HT1080 (cell line): ENCODE measurements at places on chromosomes 2 and 18. TPM values are rescaled to one million over a fixed set of nuclear protein-coding genes. Genes with fewer than 3 reads are reported as not detected.

- no peak for DNase-seq
Measured at GRCh38 chr2:25141120-25141519, 27.3 kb downstream of the POMC start.

CXCR2 gene
- total RNA-seq: 0.10 and 0.50 TPM in 2 replicates

DNA sequence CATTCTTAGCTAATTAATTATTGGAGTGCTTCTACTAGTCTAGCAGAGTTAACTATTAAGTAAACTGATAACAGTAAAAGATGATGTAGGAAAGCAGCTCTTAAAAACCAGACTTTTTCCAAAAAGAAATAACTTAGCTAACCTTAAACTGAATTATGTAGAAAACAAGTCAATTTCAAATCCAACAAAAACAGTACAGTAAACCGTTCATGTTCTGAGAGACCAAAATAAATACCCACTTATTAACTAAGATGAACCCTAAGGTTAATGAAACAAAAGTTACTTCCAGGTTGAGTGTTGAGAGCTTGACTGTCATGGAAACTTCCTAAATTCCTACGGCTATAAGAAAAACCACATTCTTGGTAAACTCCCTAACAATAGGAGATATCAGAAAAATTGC is 181.2 kb downstream of the PPP1R1C start:
- no peak for DNase-seq

- DNase-seq: peak; percentile 4
Measured at GRCh38 chr2:15471606-15472005, 89.5 kb downstream of the NBAS start.

DNA sequence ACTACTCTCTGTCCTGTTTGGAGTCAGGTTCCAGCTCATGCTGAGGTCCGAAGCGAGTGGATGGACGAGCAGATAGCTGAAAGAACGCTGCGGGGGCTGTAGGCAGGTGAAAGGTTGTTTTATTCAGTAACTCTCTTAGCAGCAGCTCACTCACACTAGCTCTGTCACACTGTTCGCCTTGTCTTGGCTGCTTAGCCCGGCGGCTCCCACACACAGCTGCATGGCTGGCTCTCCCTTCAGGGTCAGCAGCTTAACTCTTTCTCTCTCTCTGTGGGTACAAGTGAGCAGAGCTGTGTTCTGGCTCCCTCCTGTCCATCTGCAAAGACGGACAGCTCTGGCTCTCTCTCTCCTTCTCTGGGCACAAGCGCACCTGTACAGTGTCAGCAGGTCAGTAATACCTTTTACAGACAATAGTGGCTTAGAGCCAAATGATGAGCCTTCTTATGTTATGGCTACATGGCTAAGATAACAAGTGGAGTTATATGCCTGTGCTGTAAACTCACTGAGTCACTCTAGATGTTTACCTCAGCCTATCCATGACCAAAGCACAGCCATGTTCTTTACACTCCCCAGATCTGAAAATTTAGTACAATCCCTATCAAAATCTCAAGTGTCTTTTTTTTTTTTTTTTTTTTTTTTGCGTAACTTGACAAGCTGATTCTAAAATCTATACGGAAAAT is 149.3 kb downstream of the GALNT1 start:
- DNase-seq: no peak

DNA sequence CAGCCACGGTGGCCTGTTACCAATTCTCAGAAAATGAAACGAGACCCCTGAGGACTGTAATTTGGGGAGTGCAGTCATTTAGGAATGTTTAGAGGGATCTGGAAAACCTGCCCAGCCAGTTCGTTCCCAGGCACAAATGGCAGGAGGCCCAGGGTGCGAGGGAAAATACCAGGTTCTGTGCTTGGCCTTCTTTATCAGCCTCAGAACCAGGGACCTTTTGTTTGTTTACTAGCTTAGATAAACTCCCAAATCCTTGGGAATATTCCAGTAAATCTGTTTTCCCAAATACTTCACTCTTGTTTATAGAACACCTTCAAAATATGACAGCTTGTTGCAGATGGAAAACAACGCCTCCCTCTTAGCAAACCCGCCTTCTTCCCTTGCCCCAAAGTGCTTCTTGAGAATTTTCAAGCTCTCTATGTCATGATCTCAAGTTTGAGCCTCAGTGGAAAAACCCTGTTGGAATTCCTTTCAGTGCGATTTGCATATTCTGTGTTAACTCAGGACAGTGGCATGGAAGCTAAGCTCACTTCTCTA is 400.3 kb upstream of the SMIM21 start:
- DNase-seq: no peak

DNA sequence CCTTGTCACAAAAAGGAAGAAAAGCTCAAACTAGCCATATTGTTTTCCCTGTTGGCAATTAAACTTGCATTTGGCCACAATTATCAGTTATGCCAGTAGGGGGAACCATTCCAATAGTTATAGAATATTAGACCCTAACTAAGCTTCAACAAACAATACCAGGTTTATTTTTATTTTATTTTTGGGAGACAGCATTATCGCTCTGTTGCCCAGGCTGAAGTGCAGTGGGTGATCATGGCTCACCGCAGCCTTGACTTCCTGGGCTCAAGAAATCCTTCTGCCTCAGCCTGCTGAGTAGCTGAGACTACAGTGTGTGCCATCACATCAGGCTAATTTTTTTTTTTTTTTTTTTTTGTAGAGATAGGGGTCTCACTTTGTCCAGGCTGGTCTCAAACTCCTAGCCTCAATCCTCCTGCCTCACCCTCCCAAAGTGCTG is 102.1 kb downstream of the ATAD2B start:
- DNase-seq: peak; percentile 56

DNA sequence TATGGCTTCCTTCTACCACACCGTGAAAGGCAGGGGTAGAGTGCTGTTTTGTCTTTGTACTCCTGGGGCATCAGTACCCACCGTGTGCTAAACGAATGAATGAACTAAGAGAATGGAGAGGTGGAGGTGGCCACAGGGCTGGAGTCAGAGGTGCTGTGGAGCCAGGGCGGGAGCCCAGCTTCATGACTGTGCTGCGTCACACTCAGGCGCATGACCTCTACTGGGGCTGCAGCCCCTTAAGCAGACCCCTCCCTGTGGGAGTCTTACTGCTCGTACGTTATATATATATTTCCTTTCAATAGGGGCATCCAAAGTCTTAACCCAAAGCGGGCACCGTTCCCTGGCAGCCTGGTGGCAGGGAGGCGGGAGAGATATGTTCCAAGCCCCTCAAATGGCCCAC is 18.0 kb upstream of the LBH start:
- no peak for DNase-seq

IL1A gene
- 0.85 and 1.1 TPM in 2 replicates for total RNA-seq

DNA sequence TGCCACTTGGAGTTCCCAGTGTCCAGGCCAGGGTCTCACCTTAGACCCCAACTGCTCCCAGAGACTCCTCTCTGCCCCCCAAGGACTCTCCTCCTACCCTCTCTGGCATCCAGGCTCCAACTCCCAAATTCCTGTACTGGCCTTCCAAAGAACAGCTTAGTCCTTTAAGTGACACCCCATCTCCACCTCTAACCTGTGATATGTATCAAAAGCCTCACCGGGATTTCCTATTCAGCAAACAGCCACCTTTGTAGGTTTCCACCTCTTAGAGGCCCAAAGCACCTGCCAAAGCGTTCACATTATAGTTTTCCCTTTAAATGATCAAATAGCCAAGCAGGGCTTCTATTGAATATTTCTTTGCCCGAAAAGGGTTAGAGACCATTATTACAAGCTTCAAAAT is 2.7 kb upstream of the COPS8 start:
- no peak for DNase-seq
